ENCODE measurements at places on chromosomes 5 and 9.
A peak's percentile ranks its signal among the peaks of the same experiment; 100 is the strongest.

- no peak for DNase-seq
Measured at GRCh38 chr5:166031926-166032325, 2259.5 kb upstream of the WWC1 start.

GRCh38 chr5:38060354-38060753, 198.0 kb upstream of the EGFLAM start:
- no peak for DNase-seq

GRCh38 chr5:118095115-118095514, 893.2 kb downstream of the DTWD2 start:
- no peak for DNase-seq

DNA sequence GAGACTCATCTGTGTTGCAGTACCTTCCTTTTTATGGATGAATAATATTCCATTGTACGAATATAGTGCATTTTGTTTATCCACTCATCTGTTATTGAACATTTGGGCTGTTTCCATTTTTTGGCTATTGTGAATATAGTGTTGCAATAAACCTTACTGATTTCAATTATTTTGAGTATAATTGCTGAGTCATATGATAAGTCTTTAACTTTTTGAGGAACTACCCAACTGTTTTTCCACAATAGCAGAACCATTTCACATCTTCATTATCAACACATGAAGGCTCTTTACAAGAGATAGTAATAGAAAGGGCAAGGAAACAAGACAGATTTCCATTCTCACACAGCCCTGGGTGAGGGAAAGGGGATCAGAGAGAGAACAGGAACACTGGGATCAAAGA, 329.2 kb downstream of the RAB3C start:
- no peak for DNase-seq

DNA sequence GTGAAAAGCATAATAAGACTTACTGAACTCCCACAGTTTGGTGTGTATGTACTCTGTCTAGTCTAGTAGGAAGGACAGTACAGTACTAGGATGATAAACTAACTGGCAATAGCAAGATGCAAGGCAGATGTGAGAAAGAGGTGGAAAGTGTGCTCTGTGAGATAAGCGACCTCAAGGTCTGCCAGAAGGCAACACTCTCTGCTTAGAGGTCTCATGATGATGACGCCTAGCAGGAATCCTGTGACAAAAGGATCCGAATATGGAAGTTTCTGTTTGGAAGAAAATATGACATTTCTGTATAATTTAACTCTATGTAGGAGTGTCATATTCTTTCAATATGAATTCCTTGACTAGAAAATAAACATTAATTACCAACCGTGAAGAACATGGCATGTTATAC, 112.2 kb downstream of the PLPPR1 start:
- DNase-seq = no peak

DNA sequence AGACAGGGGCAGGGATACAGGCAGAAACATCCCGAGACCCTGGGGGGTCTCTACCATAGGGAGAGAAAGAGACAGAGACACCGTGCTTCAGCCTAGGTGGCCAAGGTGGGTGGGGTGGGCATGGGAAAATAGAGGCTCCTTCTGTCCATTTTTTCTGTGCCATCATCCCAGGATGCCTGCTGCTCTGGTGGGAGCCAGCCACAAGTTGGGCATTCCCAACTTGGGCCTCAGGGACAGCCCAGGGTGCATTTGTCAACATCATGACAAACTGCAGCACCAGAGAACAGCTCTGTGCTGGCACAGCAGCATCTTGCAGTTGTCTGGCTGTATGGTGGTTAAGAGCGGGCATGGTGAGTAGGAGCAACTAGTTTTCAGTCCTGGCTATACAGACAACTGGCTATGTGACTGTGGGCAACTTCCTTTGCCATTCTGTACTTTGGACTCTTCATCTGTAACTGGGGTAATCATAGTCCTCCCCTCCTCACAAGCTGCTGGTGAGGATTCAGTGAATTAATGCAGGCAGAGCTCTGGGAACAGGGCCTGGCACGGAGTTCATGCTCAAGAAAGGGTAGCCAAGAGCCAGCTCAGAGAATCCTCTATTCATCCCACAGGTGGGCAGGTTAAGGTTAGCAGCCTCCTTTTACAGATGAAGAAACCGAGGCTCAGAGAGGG, 100.4 kb downstream of the RGS3 start:
- no peak for DNase-seq

DNA sequence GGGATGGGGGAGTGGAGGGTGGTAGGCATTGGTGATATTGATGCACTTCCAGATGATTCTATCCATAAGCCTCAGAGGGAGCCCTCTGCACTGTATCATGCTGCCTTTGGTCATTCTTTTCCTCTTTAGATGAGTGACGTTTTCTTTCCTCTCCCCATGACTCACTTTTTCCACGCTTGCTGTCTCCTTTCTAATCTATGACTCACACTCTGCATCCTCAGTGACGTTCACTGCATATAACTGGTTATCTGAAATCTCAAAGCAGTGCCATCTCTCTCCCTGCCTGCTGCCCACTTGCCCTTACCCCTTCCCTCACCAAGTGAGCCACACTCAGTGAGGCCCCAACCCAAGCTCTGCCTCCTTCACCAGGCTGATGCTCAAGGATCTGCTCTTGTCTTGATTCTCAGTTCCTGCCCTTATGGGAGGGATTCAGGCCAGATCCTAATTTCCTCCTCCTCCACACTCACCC, 31.6 kb downstream of the PTGS1 start:
- peak; percentile 95 for DNase-seq

- DNase-seq = peak; percentile 20
Measured at GRCh38 chr5:141695627-141696215, 13.7 kb upstream of the ARAP3 start.
